ENCODE measurements at places on chromosomes 1 and 21. TPM values are rescaled to one million over a fixed set of nuclear protein-coding genes. Genes with fewer than 3 reads are reported as not detected.

DNA sequence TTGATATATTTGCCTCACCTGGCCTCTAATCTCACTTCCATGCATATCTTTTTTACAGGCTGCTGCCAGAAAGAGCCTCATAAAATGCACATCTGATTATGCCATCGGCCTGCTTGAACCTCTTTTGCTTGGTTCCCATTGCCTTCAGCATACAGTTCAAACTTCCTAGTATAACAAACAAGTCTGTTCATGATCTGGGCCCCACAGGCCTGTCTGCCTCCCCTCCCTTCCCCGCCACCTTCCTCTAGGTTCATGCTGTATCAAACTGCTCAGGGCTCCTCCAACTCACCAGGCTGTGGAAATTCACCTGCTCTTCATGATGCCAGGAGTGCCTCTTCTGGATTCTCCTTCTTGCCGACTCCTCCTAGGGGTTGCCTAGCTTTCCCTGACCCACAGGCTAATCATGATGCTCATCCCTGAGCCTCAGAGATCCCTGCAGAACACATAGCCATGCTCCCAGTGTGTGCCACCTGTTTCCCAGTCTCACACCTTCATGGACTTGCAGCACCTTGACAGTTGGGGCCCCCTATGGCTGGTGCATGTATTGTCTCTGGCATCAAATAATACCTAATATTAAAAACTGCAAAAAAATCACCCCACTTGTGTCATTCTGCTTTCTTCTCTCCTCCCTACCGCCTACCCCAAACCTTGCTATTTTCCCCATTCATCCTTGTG is 33.7 kb upstream of the CD2 start:
- no peaks in the 10 kb centered on the region for H3K36me3 ChIP-seq
- peaks cover 4% of the 10 kb centered on the region for H3K4me1 ChIP-seq
- H3K27me3 ChIP-seq = no peaks in the 10 kb centered on the region
- DNase-seq = no peak
- H3K4me3 ChIP-seq = no peak overlapping the region

DNA sequence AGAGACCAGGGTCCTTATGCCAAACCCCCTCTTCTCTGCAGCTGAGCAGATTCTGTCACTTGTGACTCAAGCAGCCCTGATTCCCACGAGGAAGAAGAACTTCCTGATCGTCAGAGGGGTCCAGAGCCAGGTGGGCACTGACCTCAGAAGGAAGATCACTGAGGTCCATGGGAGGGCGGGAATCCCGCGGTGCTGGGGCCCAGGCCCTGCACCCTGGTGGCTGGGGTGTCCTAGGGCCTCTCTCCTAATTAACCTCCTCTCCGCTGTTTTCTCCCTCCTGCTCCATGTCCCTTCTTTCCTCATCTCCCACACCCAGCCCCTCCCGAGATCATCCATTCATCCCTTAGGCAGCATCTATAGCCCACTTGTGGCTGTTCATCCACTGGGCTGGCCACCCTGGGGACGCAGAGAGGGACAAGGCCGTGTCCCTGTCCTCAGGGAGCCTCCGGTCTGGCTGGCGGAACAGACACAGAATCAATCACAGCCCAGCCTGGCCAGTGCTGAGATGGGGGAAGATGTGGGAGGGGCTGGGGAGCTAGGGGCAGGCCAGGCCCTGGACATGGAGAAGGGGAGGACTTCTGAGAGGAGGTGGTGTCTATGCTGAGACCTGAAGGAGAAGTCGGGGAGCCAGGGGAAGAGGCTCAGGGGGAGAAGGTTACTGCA is 638.3 kb downstream of the MATN1 start:
- peaks cover 2% of the 10 kb centered on the region for H3K4me1 ChIP-seq
- DNase-seq = no peak
- no peaks in the 10 kb centered on the region for H3K36me3 ChIP-seq

DNA sequence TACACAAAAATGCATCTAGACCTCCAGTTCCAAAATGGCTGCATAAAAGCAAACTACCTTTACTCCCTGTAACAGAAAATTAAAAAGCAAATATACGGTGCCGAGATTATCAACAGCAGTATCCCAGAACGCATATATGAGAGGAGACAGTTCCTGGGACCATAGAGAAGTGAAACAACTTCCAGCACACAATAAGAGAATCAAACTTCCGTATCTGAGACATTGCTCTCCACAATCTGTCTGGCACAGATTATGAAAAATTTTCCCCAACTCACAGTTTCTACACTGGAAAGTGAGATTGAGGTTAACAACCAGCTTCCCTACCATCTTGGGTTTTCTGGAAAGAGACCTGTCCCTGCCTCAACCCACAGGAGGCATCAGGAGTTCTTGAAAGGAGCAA is 47.2 kb upstream of the ST6GALNAC3 start:
- peaks cover 6% of the 10 kb centered on the region for H3K4me1 ChIP-seq
- H3K4me3 ChIP-seq = no peak overlapping the region
- no peaks in the 10 kb centered on the region for H3K36me3 ChIP-seq
- peaks cover 6% of the 10 kb centered on the region for H3K27me3 ChIP-seq
- DNase-seq = no peak

KRTAP21-2 gene
- not detected for total RNA-seq

- DNase-seq = no peak
- H3K36me3 ChIP-seq = no peaks in the 10 kb centered on the region
- H3K4me1 ChIP-seq = no peaks in the 10 kb centered on the region
- H3K27me3 ChIP-seq = peaks cover 25% of the 10 kb centered on the region
- no peak overlapping the region for H3K4me3 ChIP-seq
- no peak overlapping the region for H3K27ac ChIP-seq
Measured at GRCh38 chr1:25051504-25051903, 121.4 kb upstream of the RUNX3 start.

GRCh38 chr1:155134880-155135414 is 705 bp upstream of the SLC50A1 start:
- peak overlapping the region; percentile 94 for H3K27ac ChIP-seq
- H3K27me3 ChIP-seq = peaks cover under 1% of the 10 kb centered on the region

SEC16B gene
- total RNA-seq = not detected

DNA sequence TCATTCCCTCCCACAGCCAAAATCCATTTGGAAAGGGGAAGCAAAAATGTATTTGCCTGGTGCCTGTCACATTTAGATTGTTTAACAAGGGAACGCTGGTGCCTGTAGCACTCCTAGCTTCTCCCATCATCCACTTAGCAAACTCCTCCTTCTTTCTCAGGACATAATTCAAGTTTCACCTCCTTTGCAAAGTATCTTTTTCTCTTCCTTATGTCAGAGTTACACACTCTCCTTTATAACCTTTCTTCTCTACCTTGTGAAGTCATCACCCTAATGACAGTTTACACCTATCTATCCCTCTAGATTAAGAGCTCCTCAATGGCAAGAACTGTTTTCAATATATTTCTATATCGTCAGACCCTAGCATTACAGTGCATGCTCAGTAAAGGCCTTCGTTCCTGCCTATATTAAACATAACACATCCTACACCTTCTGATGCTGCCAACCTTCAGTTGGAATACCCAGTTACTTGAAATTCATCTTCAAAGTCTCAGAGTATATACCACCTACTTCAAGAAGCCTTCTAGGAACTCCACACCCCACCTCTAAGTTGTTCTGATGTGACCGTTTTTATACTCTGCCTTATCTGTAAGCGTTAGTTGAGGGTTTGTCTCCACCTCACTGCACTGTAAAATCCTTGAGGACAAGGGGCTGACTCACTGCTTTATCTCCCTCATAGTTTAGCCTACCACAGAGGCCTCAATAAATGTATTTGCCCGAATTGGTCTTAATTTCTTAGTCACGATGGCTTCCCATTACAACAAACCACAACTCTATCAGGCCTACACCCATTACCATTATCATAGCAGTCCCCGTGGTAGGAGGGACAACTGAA is 1.0 kb upstream of the EPS15 start:
- peaks cover 46% of the 10 kb centered on the region for H3K4me1 ChIP-seq
- no peaks in the 10 kb centered on the region for H3K27me3 ChIP-seq
- peak overlapping the region; percentile 65 for H3K4me3 ChIP-seq
- no peak for DNase-seq
- peak overlapping the region; percentile 13 for H3K27ac ChIP-seq
- peaks cover 5% of the 10 kb centered on the region for H3K36me3 ChIP-seq

IFNGR2 gene
- total RNA-seq = 14.3 TPM

DNA sequence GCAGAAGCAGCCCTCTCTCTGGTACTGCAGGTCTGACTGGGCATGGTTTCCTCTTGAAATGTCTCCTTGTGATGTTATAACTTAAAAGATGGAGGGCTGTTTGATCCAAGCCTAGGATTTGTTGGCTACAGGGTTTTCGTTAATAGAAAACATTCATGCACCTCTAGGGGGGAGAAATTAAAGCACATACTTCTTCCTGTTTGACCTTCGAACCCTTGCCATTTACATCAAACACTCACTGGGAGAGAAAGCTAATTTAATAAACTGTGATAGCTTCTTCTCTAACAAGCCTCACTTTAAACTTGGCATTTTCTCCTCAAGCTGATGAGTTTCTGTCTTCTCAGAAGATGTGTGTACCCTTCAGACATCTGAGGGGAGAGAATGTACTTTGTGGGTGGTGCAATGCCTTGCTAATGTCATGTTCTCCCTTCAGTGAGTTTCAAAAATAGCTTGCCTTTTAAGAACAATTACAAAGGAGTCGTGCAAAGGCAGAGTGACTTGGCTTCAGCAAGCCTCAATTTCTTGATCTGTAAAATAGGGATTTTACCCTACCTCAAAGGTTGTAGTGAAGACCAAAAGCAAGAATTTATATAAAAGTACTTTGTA is 20.4 kb downstream of the CACHD1 start:
- H3K36me3 ChIP-seq = no peaks in the 10 kb centered on the region
- no peaks in the 10 kb centered on the region for H3K4me1 ChIP-seq
- no peak overlapping the region for H3K27ac ChIP-seq
- no peak overlapping the region for H3K4me3 ChIP-seq

DNA sequence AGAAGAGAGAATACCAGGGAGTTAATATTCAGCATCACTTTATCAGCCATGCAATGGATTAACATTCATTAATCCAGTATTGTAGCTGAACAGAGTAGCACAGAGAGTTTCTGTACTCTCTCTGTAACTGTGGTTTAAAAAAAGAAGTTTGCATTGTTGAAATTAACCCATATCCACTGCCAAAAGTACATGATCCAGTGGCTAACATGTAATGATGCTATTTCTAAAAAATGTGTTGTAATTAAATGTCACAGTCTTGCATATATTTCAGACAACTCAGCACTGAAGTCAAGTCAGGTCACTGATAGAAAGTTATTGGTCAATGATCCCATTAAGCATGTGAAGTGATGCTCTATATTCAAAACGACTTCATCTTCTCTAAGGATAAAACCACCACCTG is 141.3 kb downstream of the NRIP1 start:
- DNase-seq = no peak
- H3K36me3 ChIP-seq = no peaks in the 10 kb centered on the region
- peaks cover 3% of the 10 kb centered on the region for H3K27me3 ChIP-seq
- H3K27ac ChIP-seq = no peak overlapping the region
- H3K4me3 ChIP-seq = no peak overlapping the region

SLC44A3 gene
- 0.10 TPM for total RNA-seq

RNF186 gene
- total RNA-seq = not detected

GRCh38 chr21:37940691-37941090 is 24.4 kb upstream of the KCNJ6 start:
- H3K27me3 ChIP-seq = peaks cover 1% of the 10 kb centered on the region
- no peaks in the 10 kb centered on the region for H3K4me1 ChIP-seq
- H3K27ac ChIP-seq = no peak overlapping the region
- no peak overlapping the region for H3K4me3 ChIP-seq
- H3K36me3 ChIP-seq = no peaks in the 10 kb centered on the region
- DNase-seq = no peak

- peaks cover 47% of the 10 kb centered on the region for H3K36me3 ChIP-seq
- no peaks in the 10 kb centered on the region for H3K27me3 ChIP-seq
- H3K27ac ChIP-seq = no peak overlapping the region
- no peak for DNase-seq
- H3K4me1 ChIP-seq = peaks cover 29% of the 10 kb centered on the region
Measured at GRCh38 chr1:77652268-77652667, 30.2 kb downstream of the ZZZ3 start.
